ENCODE measurements at places on chromosomes 5 and 9. TPM values are rescaled to one million over a fixed set of nuclear protein-coding genes. Genes with fewer than 3 reads are reported as not detected.

- no peak for DNase-seq
These were observed 28.4 kb downstream of the GLRX start for GRCh38 chr5:95794070-95794516.

- no peak for DNase-seq
These were observed 282.6 kb upstream of the SMC2 start for GRCh38 chr9:103811462-103811861.

DNA sequence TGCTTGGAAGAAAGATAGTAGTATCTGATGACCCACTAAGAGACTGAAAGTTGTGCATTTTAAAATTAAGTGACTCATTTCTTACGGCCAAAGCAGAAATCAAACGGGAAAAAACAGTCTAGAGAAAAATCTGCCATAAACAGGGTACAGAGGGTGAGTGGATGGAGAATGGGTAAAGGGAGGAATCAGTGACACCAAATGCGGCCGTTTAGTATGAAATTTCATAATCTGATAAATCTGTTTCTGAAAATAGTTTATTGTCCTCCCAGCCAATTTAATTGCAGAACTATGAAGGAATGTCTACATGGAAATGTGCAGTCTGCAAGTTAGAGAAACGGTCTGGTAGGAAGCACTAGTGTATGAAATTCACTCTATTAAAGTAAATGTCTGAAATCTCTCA, 39.5 kb downstream of the ADAMTS12 start:
- DNase-seq, result no peak

DNA sequence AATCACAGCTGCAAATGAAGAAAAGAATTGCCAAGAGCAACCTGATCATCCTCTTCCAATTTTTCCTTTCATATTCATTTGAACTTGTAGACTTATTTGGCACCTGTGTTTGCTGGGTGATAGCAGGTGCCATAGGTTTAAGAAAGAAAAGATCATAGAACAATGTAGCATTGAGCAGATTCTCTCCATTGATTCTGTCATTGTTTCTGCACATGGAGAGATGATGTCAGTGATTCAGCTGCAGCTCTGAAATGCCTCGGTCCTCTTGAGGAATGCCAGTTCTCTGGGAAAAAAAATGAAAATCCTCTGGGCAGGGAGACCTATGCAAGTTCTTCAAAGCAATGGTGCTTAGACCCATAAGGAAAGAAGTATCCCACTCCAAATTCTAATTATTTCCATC, 418.1 kb upstream of the KLF4 start:
- no peak for DNase-seq

- no peak for DNase-seq
These were observed 28.1 kb downstream of the ACSL6 start for GRCh38 chr5:131983244-131983771.

Gene CCNG1
- total RNA-seq, result 109 TPM

Gene AP3B1
- total RNA-seq, result 40.8 TPM

Gene PCDHB2
- total RNA-seq, result not detected

All from T-cell (primary cell).